ENCODE measurements at places on chromosomes 16 and 17.
A peak's percentile ranks its signal among the peaks of the same experiment; 100 is the strongest.

- DNase-seq = no peak
Observed at GRCh38 chr17:73427198-73427597, 115.4 kb upstream of the CDC42EP4 start.

DNA sequence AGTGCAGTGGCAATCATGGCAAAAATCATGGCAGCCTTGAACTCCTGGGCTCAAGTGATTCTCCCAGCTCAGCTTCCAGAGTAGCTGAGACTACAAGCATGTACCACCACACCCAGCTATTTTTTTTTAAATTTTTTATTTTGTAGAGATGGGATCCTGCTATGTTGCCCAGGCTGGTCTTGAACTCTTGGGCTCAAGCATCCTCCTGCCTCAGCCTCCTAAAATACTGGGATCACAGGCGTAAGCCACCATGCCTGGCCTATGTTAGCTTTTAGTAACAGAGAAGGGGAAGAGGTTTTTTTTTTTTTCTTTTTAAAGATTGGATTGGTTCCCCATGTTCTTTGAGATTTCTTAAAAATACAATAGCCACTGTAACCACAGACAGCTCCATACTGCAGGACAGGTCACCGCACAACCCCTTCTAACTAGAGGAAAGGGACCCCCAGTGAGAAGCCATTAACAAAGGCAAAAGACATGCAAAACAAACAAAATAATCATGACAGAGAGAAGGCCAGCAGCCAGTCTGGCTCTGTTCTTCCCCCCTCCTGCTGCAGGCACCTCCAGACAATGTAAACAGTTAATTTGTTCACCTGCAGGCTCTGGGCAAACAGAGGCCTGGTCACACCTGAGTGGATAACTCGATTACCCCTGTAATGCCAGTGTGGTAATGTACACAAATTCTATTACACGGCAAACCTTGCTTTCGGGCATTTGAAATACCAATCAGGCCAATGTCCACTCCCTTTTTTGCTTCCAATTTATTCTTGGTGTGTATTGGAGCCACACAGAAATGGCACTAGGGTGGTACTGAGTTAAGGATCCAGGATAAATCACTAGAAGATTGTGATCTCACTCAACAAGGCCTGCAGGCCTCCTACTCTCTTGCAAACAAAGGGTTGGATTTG is 52.9 kb downstream of the SNX11 start:
- no peak for DNase-seq

- no peak for DNase-seq
Observed at GRCh38 chr16:30494709-30495108, 22.2 kb downstream of the ITGAL start.

GRCh38 chr17:64596439-64596838 is 65.7 kb downstream of the SMURF2 start:
- no peak for DNase-seq

DNA sequence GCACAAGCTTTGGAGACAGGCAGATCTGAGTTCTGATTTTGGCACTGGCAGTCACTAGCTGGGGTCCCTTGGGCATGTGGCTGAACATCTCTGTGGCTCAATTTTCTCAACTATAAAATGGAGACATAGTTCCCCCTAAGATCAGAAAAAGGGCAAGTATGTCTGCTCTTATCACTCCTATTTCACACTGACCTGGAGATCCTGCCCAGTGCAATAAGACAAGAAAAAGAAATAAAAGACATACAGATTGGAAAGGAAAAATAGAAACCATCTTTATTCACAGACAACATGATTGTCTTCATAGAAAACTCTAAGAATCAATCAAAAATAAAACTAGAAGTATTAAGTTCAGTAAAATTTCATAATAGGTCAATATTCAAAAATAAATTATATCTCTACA is 56.0 kb upstream of the LHX1 start:
- DNase-seq = no peak

DNA sequence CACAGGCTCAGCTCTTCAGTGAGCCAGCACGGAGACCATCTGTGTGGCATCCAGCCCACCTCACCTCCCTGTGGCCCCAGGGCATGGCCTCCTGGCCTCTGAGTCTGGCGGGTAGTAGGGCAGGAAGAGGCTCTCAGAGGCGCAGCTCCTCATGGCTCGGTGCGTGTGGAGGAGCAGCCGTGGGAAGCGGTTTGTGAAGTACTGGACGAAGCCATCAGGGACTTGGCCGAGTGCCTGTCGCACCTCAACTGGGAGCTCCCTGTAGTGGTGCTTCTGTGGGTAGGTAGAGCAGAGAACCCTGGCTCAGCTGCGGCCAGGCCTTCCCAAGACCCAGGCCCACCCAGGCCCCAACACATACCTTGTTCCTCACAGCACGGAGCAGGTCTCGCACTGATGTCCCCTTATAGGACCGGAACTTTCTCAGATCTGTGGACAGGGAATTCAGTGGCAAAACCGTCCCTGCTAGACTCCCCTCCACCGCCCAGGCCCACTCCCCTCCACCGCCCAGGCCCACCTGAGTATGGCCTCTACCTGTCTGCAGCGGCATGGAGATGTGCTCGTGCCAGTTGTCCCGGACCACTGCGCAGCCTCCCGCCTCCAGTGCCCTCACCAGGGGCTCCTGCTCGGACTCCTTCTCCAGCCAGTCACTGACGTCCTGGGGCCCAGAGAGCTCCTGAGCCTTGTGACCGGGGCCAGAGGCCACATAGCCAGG is 12.2 kb downstream of the PLK1 start:
- no peak for DNase-seq

- DNase-seq = no peak
Observed at GRCh38 chr16:305916-306626, 23.1 kb downstream of the PDIA2 start.

DNA sequence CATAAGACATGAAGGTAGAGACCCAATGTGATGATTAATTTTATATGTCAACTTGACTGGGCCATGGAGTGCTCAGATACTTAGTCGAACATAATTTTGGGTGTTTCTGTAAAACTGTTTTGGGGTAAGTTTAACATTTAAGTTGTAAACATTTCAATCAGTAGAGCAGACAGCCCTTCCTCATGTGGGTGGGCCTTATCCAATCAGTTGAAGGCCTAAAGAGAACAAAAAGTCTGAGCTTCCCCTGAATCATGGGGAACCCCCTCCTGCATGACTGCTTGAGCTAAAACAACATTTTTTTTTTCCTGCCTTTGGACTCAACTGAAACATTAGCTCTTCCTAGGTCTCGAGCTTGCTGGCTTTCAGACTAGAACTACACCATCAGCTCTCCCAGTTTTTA is 327.3 kb upstream of the SOX9 start:
- DNase-seq = no peak

- DNase-seq = no peak
Observed at GRCh38 chr17:41583137-41584127, 3.3 kb downstream of the KRT14 start.

DNA sequence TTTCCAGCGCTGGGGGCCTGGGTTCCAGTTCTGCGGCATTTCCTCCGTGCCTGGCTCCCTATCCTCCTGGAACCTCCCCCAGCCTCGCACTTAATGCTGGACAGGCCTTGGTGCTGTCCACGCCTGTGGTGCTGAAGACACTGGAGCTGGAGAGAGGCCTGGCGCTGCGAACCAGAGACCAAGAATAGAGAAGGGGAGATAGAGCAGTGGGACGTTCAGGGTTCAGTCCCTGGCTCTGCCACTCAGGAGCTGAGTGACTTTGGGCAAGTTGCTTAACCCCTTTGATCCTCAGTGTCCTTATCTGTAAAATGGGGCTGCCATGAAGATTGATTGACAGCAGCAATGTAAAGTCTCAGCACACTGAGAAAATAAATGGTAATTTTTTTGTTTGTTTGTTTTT is 11.9 kb downstream of the SBK1 start:
- DNase-seq = no peak

- DNase-seq = no peak
Observed at GRCh38 chr16:80047842-80048241, 447.3 kb upstream of the MAF start.

- DNase-seq = no peak
Observed at GRCh38 chr16:89704281-89704680, 2.8 kb upstream of the SPATA2L start.

DNA sequence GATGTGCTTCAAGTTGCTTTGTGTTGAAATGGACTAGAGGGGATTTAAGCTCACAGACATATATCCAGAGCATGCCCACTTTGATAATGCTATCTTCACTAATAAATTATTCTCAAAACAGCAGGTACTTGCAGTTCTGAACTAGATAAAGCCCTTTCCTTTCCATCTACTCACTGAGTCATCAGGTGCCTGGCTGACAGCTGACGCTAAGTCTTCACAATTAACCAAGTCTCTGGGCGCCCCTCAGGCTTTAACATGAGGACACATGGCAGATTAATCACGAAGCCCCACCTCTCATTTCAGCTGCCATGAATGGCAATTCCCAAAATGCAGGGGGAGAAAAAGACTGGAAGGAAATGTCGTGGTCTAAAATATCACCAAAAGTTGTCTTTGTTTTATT is 29.5 kb upstream of the CRISPLD2 start:
- no peak for DNase-seq

DNA sequence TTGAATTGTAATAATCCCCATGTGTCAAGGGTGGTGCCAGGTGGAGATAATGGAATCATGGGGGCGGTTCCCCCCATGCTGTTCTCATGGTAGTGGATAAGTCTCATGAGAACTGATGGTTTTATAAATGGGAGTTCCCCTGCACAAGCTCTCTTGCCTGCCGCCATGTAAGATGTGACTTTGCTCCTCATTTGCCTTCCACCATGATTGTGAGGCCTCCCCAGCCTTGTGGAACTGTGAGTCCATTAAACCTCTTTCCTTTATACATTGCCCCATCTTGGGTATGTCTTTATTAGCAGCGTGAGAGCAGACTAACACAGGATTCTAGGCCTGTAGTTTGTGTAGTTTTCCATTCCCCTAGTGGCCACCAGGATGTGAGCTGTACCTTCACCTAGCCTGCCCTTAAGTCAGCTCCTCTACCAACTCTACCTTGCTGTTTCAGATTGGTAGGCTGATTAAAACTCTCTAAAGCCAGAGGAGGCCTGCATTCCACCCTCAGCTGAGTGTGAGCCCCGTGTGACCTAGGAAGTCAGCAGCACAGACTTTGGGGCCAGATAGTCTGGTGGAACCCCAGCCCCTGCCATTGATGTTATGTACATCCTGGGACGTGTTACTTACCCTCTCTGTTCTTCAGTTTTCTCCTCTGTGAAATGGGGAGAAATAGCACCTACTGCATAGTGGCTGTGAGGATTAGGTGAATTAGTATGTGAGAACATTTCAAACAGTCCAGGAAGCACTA is 252.4 kb upstream of the CACNG5 start:
- DNase-seq = no peak

- no peak for DNase-seq
Observed at GRCh38 chr17:40496170-40496569, 5.3 kb downstream of the TNS4 start.

GRCh38 chr16:4572715-4573114 is 16.6 kb downstream of the C16orf96 start:
- no peak for DNase-seq

GRCh38 chr17:47684535-47685193 is 9.3 kb upstream of the TBKBP1 start:
- DNase-seq = no peak

- peak; percentile 18 for DNase-seq
Observed at GRCh38 chr16:81469710-81470535, 25.3 kb downstream of the CMIP start.

- DNase-seq = no peak
Observed at GRCh38 chr17:42518755-42519545, 17.1 kb upstream of the NAGLU start.

DNA sequence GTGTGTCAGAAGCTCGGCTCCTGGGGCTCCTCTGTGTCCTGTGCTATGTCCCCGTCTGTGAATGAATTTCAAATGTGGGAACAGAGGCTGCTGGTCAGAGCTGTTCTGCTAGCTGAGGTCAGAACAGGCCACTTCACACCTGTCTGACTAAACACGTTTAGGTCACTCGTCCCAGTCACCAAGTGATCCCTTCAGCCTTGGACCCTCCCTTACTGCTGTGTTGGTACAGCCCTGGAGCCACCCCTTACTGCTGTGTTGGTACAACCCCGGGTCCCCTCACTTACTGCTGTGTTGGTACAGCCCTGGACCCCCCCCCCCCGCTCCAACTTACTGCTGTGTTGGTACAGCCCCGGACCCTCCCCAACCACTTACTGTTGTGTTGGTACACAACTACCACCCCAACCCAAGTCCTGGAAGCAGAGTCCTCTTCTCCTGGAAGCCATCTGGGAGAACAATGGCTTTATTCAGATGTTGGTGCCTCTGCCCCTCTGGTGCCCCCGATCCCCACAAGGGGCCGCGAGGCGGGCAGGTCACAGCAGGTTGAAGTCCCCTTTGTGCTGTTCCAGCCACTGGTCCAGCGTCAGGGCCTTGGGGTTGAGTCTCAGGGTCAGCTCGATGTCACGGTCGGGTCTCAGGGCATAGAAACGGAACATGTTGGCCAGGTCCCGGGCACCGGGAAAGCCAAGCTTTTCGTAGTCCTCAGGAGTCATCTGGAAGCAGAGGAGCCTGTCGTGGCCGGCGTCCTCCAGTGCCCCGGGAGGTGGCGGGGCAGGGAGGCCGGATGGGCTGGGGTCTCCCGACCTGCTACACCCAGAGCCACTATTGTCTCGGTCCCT is 13.0 kb downstream of the NMRAL1 start:
- peak; percentile 23 for DNase-seq

- no peak for DNase-seq
Observed at GRCh38 chr17:56064506-56064905, 88.8 kb upstream of the ANKFN1 start.

- no peak for DNase-seq
Observed at GRCh38 chr16:63883091-63883490, 1238.8 kb downstream of the CDH11 start.

- DNase-seq = peak; percentile 41
Observed at GRCh38 chr17:10022416-10022815, 117.3 kb upstream of the RCVRN start.

DNA sequence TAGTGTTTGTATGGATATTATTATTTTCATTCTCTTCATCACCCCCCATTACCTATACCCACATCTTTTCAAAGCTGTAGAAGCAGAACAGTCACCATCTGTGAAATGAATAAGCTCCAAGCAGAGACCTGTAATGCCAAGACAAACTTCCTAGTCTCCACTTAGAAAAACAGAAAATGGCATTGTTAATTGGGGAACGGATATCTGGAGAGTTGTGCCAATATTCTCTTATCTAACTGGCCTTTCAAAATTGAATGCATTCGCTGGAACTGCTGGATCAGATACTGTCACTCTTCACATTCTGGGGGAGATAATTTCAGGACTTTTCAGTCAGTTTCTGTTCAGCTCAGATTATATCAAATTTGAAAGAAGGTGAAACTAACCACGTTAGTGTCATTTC is 464.4 kb upstream of the GOT2 start:
- DNase-seq = no peak

GRCh38 chr17:34220752-34221395 is 34.2 kb upstream of the CCL2 start:
- no peak for DNase-seq

DNA sequence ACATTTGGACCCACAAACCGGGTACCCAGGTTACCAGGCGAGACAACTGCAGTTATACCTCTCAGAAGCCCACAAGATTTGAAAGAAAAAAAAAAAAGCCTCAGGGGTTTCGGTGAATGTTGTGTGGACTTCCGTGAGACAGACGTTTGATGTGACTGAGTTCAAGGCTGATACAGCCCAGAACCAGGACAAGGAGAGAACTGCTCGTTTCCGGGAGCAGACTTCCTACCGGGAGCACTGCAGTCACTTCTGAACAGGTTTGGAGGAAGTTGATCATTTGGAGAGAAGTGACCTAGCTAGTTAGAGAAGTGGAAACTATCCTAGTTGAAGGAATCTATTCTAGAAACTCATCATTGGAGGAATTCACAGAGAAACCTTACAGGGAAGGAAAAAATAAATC is 847 bp downstream of the CKLF start:
- DNase-seq = no peak

GRCh38 chr17:69773081-69773480 is 301.9 kb upstream of the KCNJ16 start:
- no peak for DNase-seq
